ENCODE measurements at places on chromosomes 5 and 9.

DNA sequence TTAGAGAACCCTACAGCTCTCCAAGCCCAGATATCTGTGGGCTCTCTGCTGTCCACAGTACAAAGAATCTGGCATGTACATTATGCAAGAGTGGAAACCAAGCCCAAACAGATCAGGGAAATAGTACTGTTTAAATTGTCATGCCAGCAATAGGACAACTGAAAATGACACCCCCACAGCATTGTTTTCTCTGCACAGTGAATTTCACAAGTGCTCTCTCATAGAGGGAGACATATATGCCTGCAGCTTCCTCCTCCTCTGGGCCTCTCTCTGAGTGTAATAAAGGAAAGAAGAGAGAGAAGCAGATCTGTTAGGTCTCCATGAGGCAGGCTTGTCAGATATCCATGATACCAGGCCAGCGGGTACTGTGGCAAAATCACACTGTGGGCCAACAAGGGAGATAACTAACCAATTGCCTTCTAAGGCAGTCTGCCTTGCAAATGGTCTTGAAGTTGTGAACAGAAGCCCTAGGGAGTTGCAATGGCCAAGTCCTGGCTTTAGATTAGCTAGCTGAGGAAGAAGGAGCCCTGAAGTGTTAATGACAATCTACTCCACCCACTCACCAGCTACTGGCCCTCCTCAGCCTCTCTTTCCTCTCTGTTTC lies 54.4 kb upstream of the JMY start:
- no peaks in the 10 kb centered on the region for H3K4me1 ChIP-seq
- H3K27ac ChIP-seq, result no peak overlapping the region
- H3K4me3 ChIP-seq, result no peak overlapping the region
- no peaks in the 10 kb centered on the region for H3K36me3 ChIP-seq
- no peak for DNase-seq
- no peaks in the 10 kb centered on the region for H3K27me3 ChIP-seq

DNA sequence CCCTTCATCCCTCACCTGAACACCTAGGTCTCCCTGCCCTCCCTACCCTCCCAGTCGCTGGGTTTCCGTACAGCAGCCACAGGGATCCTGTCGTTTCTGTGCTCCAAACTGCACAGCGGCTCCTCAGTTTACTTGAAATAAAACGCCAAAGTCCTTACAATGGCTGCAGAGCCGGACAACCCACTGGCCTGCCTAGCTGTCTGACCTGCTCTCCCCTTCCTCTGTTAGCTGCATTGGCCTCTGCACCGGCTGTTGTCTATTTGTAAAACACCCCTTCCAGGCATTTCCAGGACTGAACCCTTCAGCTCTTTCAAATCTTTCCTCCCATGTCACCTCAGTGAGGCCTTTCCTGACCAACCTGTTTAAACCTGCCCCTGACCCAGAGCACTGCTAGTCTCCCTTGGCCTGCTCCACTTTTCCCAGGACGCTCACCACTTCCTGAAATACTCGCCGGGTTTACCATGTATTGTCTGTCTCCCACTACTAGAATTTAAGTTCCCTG lies 9.1 kb upstream of the MGAT1 start:
- H3K4me3 ChIP-seq, result no peak overlapping the region
- peaks cover 19% of the 10 kb centered on the region for H3K36me3 ChIP-seq
- H3K4me1 ChIP-seq, result peaks cover 52% of the 10 kb centered on the region

- H3K36me3 ChIP-seq, result no peaks in the 10 kb centered on the region
- no peak overlapping the region for H3K4me3 ChIP-seq
- no peak overlapping the region for H3K27ac ChIP-seq
- no peak for DNase-seq
- no peaks in the 10 kb centered on the region for H3K27me3 ChIP-seq
These were observed 278.3 kb downstream of the TMEM38B start for GRCh38 chr9:105972466-105973204.

DNA sequence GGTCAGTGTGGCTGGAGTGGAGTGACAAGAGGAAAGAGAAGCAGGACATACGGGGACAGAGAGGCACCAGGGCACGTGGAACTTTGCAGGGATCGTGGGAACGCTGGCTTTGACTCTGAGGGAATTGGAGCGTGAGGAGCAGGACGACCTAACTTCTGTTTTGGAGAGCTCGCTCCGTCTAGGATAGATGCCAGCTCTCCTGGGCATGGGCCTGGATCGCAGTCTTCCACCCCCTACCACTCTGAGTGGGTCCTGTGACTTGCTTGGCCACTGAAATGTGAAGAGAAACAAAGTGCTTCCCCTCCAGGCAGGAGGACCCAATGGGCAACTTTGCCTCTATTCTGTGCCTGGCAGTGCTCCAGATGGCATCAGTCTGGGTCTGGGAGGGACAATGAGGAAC lies 8.7 kb upstream of the SH3PXD2B start:
- H3K27me3 ChIP-seq, result peaks cover 2% of the 10 kb centered on the region
- H3K4me3 ChIP-seq, result no peak overlapping the region
- H3K27ac ChIP-seq, result no peak overlapping the region
- no peaks in the 10 kb centered on the region for H3K36me3 ChIP-seq

GRCh38 chr5:12951846-12952245 lies 992.6 kb downstream of the DNAH5 start:
- H3K27ac ChIP-seq, result no peak overlapping the region
- H3K4me1 ChIP-seq, result no peaks in the 10 kb centered on the region
- no peak overlapping the region for H3K4me3 ChIP-seq
- no peaks in the 10 kb centered on the region for H3K36me3 ChIP-seq
- no peak for DNase-seq

DNA sequence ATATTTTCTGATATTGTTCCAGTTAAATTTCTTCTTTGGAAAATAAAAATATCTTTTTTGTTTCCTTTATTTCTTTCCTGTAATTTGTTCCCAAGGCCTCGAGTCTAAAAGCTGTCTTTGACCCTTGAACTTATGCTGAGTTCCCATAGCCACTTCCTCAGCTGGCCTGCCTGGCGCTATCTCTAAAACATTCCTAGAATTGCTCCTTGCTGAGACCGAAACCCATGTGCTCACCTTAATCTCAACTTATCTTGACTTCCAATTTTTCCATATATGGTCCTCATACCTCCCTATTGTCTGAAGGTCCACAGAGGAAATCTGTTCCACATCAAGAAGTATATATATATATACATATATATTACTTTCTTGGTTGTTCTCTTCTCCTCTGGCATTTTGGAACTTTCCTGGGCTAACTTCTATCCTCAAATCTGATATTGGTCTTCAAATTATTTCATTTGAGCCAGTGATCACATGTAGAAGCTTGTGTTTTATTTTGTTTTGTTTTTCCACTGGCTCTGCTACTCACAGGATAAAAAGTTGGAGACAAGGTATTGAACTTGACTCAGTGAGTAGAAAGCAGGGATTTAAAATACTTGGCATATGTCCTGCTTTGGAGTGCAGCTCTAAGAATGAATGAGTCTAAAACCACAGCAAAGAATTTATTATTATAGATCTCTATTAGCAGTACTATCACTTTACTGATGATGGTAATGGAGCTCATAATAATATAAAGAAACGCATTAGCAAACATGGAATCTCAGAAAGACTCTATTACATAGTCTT lies 45.2 kb downstream of the ENC1 start:
- no peak overlapping the region for H3K4me3 ChIP-seq
- no peaks in the 10 kb centered on the region for H3K4me1 ChIP-seq
- H3K27ac ChIP-seq, result no peak overlapping the region
- no peaks in the 10 kb centered on the region for H3K36me3 ChIP-seq

DNA sequence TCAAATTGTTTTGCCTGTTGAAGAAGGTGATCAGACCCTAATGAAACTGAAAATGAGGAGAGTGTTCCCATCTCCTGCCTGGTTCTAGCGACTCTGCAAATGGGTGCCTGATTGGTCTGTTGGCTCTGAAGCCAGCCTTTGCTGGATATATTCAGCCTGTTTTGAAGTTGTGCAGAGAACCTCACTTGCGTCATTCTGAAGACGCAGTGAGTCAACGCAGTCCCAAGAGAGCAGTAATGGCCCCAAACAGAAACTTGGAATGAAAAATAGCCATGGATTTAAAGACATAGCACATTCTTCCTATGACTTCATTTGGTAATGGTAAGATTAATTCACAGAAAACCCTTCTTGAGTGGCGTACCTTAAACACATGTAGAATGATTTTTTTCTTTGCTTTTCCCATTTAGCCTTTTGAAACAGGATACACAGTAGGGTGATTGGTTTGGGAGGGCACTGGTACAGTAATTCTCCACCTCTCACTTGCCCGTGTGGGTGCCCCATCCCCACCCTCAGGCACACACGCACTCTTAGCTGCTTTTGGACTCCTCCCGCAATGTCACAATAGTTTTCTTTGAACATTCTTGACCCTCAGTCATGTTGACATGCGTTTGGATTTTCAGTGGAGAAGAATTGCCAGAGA lies 54.1 kb upstream of the ABL1 start:
- no peak overlapping the region for H3K4me3 ChIP-seq
- H3K4me1 ChIP-seq, result no peaks in the 10 kb centered on the region
- no peaks in the 10 kb centered on the region for H3K36me3 ChIP-seq
- H3K27me3 ChIP-seq, result no peaks in the 10 kb centered on the region
- no peak overlapping the region for H3K27ac ChIP-seq

DNA sequence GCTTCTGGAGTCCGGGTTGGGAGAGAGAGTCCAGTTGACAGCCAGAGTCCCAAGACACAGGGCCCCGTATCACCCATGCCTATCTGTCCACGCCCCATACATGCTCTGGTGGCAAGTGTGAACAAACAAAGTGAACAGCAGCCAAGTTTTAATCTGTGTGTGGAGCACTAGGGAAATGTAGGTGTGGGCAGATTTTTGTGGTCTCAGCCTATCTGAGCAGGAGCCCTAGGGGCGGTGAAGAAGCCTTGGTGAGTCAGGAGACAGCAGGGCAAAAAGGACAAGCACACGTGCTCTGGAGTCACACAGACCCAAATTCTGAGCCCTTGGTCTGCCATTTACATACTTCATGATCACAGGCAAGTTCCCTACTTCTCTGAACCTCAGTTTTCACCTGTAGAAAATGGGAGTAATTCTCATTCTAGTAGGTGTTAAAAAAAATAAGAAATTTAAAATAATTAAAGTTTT lies 23.2 kb downstream of the EGR1 start:
- peaks cover 20% of the 10 kb centered on the region for H3K27me3 ChIP-seq
- no peak overlapping the region for H3K27ac ChIP-seq
- peaks cover 22% of the 10 kb centered on the region for H3K4me1 ChIP-seq
- no peak overlapping the region for H3K4me3 ChIP-seq
- no peaks in the 10 kb centered on the region for H3K36me3 ChIP-seq

DNA sequence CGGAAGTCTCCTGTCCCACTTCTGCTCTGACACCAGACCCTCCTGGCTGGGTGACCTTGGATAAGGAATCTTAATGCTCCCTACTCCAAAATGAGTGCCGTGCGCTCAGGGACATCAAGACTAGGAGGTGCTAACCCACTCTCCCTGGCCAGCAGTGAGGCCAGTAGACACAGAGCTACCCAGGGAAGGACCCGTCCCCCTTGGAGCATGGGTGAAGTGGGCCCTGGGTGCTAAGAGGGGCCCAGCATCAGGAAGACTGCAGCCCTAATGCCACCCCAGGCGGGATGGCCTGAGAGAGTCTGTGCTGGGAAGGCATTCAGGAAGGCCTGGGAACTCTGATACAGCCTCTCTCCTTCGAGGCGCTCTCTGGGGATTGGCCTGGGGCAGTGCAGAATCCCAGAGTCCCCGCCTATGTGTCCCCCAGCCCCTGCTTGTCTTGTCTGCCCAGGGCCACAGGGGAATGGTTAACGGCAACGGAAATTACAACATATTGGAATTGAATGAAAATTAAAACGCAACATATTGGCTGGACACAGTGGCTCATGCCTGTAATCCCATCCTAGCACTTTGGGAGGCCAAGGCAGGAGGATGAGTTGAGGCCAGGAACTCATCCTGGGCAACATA lies 29.7 kb upstream of the RNU6ATAC start:
- no peaks in the 10 kb centered on the region for H3K27me3 ChIP-seq
- no peaks in the 10 kb centered on the region for H3K4me1 ChIP-seq
- no peak overlapping the region for H3K27ac ChIP-seq
- no peak for DNase-seq

Measured in DND-41 (cell line).